ENCODE measurements at places on chromosomes 5 and 9.

DNA sequence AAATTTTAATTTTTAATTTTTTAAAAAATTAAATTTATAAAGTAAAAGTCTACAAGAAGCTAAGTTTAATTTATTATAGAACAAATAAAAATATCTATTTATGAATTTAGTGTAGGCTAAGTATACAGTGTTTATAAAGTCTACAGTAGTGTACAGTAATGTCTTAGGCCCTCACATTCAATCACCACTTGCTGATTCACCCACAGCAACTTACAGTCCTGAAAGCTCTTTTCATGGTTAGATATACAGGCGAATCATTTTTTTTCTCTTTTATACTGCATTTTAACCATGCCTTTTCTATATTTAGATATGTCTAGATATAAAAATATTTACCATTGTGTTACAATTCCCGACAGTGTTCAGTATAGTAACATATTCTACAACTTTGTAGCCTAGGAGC is 55.9 kb downstream of the PCSK1 start:
- DNase-seq, result no peak

GRCh38 chr5:81639556-81639955 is 111.3 kb downstream of the SSBP2 start:
- no peak for DNase-seq

GRCh38 chr5:148401604-148402003 is 17.8 kb downstream of the FBXO38 start:
- DNase-seq, result no peak

DNA sequence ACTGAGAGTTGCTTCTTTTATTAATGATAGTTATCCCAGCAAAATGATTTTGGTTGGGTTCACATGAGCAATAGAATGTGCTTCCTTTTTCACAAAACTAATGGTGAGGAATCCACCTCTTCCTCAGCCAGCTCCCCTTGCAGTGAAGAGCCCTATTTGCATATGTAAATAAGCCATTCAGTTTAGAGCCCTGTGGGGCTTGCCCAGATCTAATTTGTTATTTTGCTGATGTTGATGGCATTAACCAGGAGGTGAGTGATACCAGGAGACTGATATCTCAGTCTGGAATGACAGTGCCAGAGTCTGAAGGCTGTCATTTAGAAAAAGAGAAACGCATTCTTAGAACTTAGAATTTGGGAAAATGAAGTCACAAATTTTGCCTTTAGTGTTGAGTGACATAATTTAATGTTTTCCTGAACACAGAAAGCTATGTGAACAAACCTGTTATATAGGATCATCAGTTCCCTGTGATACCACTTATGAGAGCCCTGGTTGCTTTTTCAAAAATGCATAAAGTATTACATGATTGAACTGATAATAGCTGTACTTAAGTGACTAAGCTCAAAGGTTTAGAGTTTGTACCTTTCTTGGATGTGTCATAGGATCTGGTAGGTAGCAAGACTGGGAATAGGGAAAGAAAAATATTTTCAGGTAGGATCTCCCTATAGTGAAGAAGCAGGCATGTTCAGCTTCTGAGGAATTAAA is 271.6 kb downstream of the MAST4 start:
- DNase-seq, result no peak

DNA sequence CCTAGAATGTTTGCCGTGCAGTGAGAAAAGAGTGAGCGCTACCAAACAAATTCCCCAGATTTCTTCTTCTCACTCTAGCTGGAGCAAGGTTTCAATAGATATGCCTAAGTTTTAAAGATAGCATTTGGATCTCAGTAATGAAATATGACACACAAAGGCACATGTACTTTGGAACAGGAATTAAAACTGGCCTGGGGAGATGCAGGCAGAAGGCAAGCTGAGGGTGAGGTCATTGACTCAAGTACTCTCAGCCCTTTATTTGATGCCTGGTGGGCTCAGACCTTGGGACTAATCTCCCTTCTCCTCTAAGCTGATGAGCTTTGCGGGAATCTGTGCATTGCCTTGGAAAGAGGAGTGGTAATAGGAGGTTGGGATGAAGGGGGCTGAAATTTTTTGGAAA is 323.3 kb upstream of the SLC30A5 start:
- DNase-seq, result no peak

DNA sequence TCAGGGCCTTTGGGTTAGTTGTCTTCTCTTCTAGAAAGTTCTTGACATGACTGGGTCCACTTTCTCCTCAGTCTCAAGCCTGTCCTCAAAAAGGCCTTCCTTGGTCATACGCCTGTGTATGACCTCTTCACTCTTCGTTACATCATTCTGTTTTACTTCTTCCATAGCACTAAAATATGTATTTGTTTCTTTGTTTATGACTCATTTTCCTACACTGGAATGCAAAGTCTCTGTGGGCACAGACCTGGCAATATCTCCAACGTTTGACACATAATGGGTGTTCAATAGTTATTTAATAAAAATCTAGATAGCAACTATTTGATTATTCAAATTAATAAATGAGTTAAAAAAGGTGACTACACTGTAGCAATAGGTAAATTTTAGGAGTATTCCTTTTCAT is 85.1 kb downstream of the YIPF5 start:
- DNase-seq, result no peak

DNA sequence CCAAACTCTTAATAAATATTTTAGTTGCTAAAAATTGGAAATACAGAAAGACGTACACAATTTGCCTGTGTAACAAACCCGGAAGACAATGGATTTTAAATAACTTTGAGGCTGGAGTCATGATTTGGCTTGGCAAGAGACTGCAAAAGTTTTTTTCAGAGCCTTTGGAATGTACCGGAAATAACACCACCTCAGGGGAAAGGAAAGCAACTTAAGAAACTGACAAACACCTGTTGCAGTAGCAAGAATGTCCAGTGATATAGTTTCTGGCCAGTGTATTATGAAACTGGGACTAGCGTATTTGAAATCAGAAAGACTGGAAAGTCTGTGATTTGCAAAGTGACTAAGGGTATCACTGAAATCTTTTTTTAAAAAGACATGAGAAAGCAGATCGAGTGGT is 842 bp downstream of the MUSK start:
- DNase-seq, result no peak

GRCh38 chr9:123684393-123685149 is 245.4 kb downstream of the DENND1A start:
- no peak for DNase-seq

DNA sequence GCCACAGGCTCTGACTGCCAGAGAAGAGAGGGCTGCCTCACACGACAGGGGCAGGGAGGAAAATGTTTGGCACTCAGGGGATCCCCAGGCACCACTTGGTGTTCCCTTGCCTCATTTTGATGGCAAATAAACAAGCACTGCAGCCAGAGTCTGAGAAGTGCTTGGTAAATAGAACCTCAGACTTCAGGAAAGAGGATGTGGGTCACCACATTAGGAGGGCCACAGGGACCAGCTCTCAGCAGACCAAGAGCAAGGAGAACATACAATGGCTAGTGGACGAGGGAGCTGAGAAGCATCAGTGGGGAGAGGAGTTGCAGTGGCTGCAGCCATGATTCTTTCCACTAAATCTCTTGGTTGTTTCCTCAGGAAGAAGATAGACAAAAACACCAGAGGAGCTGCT is 413.9 kb downstream of the GADD45G start:
- no peak for DNase-seq

DNA sequence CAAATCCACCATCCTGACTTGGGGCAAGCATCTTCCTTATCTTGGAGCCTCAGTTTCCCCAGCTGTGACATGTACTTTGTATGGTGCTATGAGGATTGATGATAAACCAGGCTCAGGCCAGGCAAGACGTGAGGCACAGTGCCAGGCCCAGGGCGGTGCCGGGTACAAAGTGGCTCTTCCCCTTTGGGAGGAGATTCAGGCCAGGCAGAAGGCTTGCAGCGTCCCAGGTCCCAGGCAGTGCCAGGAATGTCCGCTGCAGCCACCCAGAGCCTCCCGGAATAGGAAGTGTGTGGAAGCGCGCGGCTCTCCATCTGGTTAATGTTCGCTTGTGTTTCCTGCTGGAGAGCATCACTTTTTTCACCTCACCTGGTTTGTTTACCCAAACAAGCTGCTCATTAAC is 12.6 kb upstream of the DENND1A start:
- DNase-seq, result no peak

GRCh38 chr9:16321461-16322119 is 548.9 kb downstream of the BNC2 start:
- DNase-seq, result no peak

DNA sequence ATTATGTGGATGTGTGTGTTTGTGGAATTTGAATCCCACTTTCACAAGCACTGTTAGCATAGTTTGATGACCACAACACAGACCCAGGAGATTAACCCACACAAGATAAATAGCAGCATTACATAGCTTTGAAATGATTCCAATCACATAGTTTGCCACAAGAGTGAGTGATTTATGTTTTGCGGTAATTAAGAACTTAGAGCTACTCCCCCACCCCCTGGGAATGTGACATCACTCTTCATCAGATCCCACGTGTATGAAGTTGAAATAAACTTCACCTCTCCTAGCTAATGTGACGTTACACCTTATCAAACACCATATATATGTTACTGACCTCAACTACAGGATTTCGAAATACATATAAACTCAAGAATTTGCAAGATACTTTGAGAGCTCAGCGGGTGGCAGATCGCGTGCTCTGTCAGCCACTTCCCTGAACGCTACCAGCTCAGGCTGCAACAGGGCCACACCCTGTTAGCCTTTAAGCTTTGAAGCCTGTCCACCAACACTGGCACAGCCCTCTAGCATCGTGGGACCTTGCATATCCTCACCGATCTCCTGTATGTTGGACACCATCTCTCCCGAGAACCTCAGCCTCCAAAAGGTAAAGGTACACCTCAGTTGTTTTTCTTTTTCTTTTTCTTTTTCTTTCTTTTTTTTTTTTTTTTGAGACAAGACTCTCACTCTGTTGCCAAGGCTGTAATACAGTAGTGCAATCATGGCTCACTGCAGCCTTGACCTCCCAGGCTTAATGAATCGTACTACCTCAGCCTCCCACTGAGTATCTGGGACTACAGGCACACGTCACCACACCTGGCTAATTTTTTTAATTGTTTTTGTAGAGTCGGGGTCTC is 1.7 kb upstream of the AGTPBP1 start:
- DNase-seq, result no peak

DNA sequence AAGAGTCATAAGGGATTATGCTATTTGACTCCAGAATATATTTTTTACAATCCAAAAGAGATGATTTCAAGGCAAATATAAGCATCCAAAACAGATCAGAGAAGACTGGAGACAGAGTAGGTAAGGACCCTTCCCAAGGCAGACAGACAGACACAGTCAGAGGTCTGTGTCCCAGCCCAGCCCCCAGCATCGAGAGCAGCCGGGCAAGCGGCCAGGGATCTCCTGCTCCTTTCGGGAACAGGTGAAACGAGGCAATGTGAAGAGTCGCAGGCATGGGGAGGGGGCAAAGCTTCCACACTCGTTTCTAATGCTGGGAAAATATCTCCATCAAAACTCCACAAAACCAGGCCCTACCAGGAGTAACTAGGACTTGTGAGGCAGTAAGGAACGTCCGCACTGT is 5.8 kb downstream of the PAEP start:
- DNase-seq, result no peak

- DNase-seq, result no peak
Observed at GRCh38 chr5:179731791-179732411, 721 bp upstream of the MAML1 start.

DNA sequence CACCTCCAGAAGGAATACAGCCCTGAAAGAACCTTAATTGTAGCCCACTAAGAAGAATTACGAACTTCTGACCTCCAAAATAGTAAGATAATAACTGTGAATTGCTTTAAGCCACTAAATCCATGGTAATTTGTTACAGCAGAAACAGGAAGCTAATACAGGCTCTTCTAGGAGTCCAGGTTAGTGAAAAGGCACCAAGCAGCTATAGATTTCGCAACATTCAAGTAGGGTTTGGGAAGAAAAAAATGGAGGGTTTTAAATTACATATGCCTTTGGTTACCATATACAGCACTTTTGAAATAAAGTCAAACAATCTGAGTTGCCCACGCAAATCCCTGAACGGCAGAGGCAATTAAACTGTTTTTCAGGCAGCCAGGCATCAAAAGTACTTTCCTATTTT is 1.7 kb upstream of the ACTL7A start:
- no peak for DNase-seq

GRCh38 chr5:41109186-41109585 is 38.0 kb upstream of the MROH2B start:
- no peak for DNase-seq

GRCh38 chr9:33187519-33188218 is 20.5 kb upstream of the B4GALT1 start:
- no peak for DNase-seq
